ENCODE measurements at places on chromosomes 6 and 20.

GRCh38 chr20:17946040-17946439, 22.6 kb downstream of the SNX5 start:
- no peak for DNase-seq

DNA sequence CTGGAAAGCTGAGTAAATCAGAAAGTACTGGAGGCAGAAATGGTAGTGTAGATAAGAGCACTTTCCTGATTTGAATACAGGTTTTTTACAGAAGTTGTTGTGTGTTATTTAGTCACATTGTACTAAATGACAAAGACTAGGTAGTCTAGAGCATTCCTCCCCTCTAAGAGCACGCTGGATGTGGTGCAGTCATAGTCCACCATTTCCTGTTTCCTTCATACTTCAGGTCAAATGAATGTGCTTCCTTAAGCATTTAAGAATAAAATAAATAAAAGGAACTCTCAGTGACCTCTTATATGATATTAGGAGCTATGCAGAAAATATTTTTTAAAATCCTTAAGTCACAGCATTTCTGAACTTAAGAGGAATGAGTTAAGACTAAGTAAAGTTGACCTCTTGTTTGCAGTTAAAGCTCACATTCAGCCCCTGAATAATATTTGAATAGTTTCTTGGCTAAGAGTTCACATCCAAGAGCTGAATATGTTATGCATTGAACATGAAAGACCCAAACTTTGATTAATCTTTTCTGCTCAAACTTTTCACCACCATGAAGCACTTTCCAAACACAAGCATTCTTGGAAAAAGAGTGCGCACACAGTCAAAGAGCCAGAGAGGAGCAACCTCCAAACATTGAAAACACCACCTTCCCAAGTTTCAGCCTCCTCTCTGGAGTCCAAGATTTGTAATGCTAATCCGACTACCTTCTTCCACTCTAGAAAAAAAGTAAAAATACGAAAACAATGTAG, 53.4 kb upstream of the TMEM30A start:
- DNase-seq, result no peak

- DNase-seq, result no peak
Measured at GRCh38 chr6:42599558-42599957, 35.7 kb downstream of the UBR2 start.

GRCh38 chr20:63554361-63555278, 661 bp downstream of the FNDC11 start:
- DNase-seq, result no peak

DNA sequence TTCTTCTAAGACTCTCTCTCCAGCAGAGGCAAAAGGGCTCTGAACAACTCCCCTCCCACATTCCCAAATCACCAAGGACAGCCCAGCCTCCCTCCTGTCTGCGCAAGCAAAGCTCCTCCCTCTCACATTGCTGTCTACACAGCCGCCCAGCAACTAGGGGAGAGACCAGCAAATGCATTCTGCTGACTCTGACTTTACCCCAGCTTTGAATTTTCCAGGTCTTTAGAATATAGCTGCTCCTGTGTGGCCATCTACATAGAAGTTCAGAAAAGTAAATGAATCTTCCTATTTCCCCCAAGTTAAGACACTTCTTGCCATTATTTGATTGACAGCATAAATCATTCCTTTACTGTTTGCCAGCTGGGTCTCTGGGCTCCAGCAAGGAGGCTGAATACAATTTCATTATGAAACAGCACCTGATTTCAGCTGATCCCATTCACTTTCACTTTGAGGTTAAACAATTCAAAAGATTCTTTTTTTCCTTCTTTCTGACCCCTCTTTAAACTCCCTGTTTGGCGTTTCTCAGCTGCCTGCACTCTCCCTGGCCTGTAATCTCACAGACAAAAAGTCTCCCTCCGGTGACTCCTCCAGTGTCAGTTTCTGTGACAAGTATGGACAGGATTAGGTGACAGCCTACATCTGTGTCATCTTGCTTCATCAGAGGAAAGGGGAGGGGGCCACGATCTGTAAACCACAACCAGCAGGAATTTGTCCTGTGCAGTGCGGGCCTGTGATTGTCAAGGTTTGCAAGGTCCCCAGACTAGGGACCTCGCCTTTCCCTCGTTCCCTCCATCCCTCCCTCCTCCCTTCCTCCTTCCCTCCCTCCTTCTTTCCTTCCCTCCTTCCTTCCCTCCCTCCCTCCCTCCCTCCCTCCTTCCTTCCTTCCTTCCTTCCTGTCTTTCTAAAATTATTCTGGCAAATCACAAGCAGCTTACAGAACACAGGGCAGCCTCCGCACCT, 205.6 kb upstream of the RIN2 start:
- peak; percentile 71 for DNase-seq

DNA sequence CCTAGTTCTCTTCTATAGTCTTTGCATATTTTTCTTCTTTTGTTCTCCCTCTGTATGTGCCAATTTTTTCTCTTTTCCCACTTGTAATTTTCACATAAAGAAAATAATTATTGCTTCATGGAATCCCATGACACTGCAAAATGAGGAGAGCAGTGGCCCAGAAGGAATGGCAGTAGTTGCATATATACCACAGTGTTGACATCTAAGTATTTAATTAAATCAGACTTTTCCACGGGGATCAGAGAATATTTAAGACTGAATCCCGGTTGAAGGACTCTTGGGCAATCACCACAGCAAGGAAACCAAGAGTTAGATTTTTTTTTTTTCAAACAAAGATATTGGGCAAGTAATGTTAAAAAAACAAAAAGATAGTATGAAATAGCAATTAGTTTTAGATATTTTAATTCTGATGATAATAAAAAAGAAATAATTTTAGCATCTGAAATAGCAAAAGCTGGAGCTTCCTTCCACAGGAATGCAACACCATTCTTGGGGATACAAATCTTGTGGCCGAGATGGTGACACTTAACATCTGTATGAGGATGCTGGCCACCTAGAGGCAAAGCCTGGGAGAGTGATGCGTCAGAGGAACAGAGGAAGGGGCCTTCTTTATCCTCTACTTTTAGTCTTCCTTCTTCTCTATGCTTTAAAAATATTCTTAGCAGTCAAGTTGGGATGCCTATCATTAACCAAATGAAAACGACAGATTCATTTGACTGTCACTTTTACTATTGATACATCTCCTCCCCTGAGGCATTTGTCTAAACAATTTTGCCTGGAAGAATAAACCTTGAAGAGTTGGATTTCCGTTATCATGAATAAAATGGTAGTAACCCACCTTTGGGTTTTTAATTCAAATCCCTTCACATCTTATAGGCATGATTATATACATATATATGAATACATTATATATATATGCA, 356.2 kb downstream of the GJA1 start:
- no peak for DNase-seq

All from tibial artery (tissue), 4 donors.